ENCODE measurements at places on chromosomes 3 and 15. TPM values are rescaled to one million over a fixed set of nuclear protein-coding genes. Genes with fewer than 3 reads are reported as not detected.

- no peak for DNase-seq
These were observed 19.6 kb downstream of the PLEKHO2 start for GRCh38 chr15:64861331-64861730.

DNA sequence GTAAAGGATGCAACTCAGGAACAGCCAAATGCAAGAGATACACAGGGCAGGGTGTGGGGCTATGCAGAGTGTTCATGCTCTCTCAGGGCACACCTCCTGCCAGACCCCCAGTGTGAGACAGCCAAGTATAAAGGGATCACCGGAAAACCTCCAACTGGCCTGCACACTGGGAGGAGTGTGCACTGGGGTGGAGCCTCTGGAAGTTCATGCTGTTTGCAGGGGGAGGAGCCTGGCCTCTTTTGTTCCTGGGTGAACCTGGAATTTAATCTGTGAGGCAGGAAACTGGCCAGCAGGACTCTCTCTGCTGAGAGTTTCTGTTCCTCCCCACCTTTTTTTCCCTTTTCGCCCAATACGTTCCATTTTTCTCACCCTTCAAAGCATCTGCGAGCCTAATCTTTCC lies 204.1 kb downstream of the WNT5A start:
- DNase-seq: no peak

- no peak for DNase-seq
These were observed 11.9 kb downstream of the CX3CR1 start for GRCh38 chr3:39267631-39268548.

DNA sequence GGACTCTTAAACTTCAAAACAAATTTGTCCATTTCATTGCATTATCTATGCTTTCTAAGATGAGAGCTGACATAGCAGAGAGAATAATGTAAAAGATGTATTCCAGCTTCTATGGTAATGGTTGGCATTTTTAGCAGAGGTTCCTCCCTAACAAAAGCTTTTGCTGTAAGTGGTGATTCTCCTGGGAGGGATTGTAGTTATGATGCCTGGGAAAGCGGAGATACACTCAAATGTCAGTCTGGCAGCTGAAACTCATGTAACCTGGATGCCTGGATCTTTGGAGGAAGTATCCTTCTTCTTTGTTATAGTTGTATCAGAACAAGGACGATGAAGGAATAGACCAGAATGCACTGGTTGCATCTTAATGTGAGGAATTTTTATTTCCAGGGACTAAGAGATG lies 7.5 kb downstream of the CHL1 start:
- no peak for DNase-seq

TRIM42 gene
- not detected for total RNA-seq

SLC51A gene
- total RNA-seq: 0.60 TPM

Measured in Right ventricle myocardium inferior (tissue), 1 donor.